Uterus (tissue), 4 donors: ENCODE measurements at places on chromosomes 3 and 15. TPM values are rescaled to one million over a fixed set of nuclear protein-coding genes. Genes with fewer than 3 reads are reported as not detected.

DNA sequence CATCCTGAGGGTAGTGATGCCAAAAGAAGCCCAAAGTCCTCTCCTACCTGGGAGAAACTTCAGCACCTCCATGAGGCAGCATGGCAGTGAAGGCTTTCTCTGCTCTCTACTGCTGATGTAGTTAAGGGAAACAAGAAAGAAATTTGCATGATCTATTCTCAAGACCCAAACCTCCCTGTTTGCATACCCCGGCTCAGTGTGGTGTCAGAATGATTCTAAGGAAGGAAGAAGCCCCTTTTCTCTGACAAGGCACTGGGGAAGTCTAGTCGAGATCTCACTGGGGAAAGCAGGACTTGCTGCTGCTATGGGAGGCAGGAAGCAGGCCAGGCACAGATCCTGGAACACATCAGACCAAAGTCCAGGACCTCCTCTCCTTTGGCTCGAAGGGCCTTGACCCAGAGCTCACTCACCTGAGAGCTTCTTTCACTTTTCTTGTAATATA lies 89.4 kb upstream of the ICE2 start:
- H3K27ac ChIP-seq = no peak overlapping the region
- no peaks in the 10 kb centered on the region for H3K27me3 ChIP-seq
- H3K4me1 ChIP-seq = no peaks in the 10 kb centered on the region
- no peaks in the 10 kb centered on the region for H3K36me3 ChIP-seq
- no peak overlapping the region for H3K4me3 ChIP-seq
- no peak for DNase-seq

DNA sequence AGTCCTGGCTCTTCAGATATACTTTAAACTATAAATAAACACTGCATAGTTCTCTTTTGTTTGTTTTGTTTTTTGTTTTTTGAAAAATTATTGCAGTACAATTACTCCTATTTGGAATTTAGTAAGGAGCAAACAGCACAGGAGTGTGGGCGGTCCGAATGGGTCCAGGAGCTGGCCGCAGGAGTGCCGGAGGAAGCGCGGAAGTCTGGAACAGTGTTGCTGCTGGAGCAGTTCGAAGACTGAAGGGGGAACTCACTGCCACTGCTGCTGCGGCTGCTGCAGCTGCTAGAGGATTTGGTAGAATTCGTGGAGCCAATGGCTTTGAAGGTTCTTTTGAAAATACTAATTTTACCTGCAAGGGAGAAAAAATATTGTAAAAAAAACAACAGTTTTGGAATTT lies 329.9 kb downstream of the ZNF385D start:
- H3K27ac ChIP-seq = no peak overlapping the region
- H3K27me3 ChIP-seq = no peaks in the 10 kb centered on the region
- no peaks in the 10 kb centered on the region for H3K36me3 ChIP-seq
- H3K4me3 ChIP-seq = no peak overlapping the region
- DNase-seq = no peak

DNA sequence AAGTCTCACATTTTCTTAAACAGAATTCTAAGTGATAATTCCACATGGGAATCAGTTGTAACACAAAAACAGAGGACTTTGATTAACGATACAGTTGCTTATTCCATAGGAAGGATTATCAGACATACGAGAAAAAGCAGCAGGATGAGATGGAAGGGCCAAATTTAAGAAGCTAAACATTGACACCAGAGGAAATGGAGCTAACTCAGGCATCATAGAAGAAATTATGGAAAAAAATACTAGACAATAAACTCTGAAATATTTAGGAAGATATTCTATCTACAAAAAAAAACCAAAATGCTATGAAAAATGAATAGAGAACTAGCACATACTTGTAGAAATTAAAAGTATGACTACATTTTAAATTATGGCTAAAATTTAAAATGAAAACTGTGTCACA lies 776.1 kb downstream of the ROBO1 start:
- no peaks in the 10 kb centered on the region for H3K27me3 ChIP-seq
- H3K4me1 ChIP-seq = no peaks in the 10 kb centered on the region
- no peaks in the 10 kb centered on the region for H3K36me3 ChIP-seq
- DNase-seq = no peak
- H3K4me3 ChIP-seq = no peak overlapping the region
- H3K27ac ChIP-seq = no peak overlapping the region

DNA sequence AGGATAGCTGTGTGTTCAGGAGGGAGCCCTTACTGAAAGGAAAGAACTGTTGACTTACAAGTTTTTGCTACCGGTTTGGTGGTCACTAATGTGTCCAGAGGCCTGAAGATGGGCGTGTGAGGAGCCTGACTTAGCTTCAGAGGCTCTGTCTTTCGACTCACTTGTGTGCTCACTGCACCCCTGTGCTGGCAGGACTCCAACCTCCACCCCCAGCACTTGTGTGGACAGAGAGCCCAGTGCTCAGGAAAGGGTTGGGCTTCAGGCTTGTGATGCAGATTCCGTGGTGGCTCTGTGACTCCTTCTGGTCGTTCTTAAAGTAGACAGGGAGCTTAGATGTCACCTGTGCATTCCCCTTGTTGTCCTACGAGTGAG lies 100.9 kb downstream of the PGPEP1L start:
- H3K4me1 ChIP-seq = no peaks in the 10 kb centered on the region
- DNase-seq = peak; percentile 22
- no peaks in the 10 kb centered on the region for H3K36me3 ChIP-seq
- H3K27ac ChIP-seq = peak overlapping the region; percentile 12
- no peak overlapping the region for H3K4me3 ChIP-seq

GRCh38 chr3:31714495-31715280 lies 182.0 kb downstream of the STT3B start:
- H3K4me3 ChIP-seq = no peak overlapping the region
- no peak overlapping the region for H3K27ac ChIP-seq
- H3K36me3 ChIP-seq = no peaks in the 10 kb centered on the region
- H3K4me1 ChIP-seq = no peaks in the 10 kb centered on the region
- H3K27me3 ChIP-seq = no peaks in the 10 kb centered on the region

- H3K27me3 ChIP-seq = no peaks in the 10 kb centered on the region
- no peak overlapping the region for H3K27ac ChIP-seq
- DNase-seq = no peak
- H3K4me1 ChIP-seq = no peaks in the 10 kb centered on the region
These were observed 19.6 kb downstream of the CD86 start for GRCh38 chr3:122074621-122075265.

GRCh38 chr15:61660579-61660978 lies 399.7 kb downstream of the VPS13C start:
- no peaks in the 10 kb centered on the region for H3K27me3 ChIP-seq
- peaks cover under 1% of the 10 kb centered on the region for H3K4me1 ChIP-seq
- H3K36me3 ChIP-seq = no peaks in the 10 kb centered on the region
- DNase-seq = peak; percentile 57
- H3K27ac ChIP-seq = peak overlapping the region; percentile 64

GRCh38 chr15:50751394-50751793 lies 14.1 kb downstream of the SPPL2A start:
- H3K27ac ChIP-seq = no peak overlapping the region
- H3K4me1 ChIP-seq = no peaks in the 10 kb centered on the region
- no peaks in the 10 kb centered on the region for H3K27me3 ChIP-seq
- no peaks in the 10 kb centered on the region for H3K36me3 ChIP-seq
- no peak overlapping the region for H3K4me3 ChIP-seq

DLG1 gene
- 139 TPM for total RNA-seq

ZNF774 gene
- total RNA-seq = 2.6 TPM

STRA6 gene
- total RNA-seq = 62.6 TPM

MORC1 gene
- total RNA-seq = not detected
